ENCODE measurements at places on chromosomes 7 and 10.

- no peak for DNase-seq
These were observed 48.9 kb downstream of the ZNF277 start for GRCh38 chr7:112255388-112255720.

GRCh38 chr10:51642581-51642980 is 56.8 kb downstream of the CSTF2T start:
- no peak for DNase-seq

GRCh38 chr10:106941297-106942034 is 223.0 kb downstream of the SORCS1 start:
- no peak for DNase-seq

- DNase-seq: no peak
These were observed 36.5 kb downstream of the SKIDA1 start for GRCh38 chr10:21488957-21489446.

GRCh38 chr10:72097448-72098300 is 9.3 kb upstream of the SPOCK2 start:
- DNase-seq: no peak

DNA sequence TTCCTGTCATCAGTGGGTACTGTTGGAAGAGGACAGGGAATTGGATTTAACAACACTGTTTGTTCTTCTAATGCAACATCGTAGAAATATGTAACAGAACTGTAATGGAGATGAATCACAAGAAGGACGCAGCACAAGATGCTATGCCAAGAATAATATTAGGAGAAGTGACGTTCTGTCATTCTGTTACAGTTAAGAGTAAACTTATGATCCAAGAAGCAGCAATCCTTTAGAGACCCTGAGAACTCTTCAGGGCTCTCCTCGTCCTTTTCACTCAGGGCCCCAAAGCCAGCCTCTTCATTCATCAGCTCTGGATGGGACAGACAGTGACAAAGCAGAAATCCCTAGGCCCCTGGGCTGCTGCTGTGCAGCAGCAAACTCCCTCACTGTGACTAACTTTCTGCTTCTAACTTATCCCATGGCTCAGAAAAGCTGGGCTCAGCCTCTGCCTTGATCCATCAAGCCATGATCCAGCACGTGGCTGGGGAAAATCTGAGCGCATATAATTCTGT is 8.7 kb upstream of the IL6 start:
- no peak for DNase-seq

DNA sequence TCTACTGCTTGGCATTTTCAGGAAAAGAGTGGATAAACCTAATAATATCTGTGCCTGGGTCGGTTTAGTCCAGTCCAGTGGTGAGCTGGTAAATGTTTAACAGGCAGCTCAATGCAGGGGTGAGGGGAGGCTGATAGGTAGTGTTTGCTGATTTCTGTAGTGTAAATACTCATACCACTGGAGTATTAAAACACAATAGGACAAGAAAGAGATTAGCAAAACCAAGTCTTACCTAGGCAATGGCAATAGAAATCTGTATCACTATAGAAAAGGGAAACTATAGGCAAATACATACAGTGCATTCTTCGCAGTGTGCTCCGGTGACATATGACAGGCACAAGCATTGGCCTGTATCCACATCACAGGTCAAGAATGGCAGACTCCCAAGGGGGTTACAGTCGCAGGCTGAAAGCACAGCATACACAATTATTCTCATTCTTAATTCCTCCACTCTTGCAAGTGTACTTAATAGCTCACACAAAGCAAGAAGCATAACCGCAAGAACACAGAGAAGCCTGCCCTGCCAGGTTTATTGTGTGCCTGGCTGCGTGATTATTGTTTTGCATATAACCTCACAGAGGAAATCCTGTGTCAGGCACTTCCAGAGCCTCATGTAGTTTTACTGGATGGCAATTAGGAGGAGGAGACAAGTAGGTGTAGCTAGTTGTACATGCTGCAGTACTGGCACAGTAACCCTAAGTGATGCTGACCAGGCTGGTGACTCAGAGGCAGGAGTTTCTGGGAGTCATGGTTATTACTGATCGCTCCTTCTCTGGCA is 35.0 kb downstream of the LAMB4 start:
- no peak for DNase-seq

DNA sequence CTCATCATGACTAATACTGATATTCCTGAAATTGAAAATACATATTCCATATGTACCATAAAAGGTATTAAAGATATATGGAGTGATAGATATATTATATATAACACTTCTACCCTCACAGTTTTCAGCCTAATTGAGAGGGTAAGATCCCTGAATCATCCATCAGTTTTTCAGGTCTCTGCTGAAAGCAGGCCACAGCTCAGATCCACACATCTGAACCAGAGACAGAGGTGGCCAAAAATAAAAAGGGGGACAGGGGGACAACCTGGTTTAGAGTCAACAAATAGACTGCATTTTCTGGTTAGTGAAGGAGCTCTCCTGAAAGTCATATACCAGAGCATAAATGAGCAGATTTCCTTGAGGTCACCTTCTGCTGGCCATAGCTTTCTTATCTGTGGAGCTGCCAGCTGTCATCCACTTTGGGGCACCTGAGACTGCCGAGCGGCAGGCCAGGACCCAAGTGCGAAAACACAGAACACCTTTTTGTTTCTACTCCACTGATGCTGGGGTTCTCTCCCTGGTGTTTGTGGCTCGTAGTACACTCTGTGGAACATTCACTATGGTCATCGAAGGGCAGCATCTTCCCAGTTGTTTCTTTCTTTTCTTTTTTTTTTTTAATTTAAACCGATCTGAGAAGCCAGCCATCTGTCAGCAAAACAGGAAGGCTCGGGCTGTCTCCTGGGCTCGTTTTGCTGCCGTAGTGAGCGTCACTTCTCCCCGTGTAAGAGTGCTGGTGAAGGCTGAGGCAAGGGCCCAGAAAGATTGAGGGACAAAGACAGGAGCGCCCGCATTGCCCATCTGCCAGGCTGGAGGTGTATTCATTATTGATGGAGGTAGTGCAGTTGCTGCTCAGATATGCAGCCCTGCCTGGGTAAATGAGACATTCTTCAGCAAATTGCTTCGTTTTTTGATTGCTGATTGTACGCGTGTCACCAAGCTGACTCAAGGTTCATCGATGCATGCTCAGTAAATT is 13.5 kb downstream of the IKZF1 start:
- no peak for DNase-seq

DNA sequence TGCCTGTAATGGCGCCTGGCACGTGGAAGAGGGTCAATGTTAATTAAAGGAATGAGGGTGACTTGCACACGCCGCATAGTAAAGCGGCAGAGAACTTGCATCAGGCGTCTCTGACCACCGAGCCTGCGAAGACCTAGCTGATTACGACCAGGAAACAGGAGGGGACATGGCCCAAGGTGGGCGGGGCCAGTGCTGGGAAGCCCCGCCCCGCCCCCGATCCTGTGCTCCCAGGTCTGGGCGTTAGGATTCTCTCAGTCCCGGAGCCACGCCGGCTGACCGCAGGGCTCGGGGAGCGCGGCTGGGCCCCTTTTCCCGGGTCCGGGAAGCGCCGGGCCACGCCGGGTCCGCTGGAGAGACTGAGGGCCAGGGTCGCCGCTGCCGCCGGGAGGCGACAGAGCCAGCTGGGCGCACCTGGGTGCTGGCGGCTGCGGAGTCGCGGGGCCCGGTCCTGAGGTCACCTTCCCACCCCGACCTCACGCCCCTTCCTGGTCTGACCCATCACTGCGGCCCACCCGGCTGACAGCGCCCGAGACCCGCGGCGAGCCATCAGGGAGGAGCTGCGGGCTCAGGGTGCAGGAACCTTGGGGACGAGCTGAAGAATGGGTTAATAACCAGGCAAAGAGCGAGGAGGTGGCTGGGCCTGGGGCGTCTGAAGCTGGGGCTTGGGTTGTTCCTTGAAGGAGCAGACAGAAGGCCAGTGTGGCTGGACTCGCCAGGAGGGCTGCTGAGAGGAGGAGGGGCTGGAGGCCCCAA is 23.0 kb upstream of the GRID1 start:
- DNase-seq: no peak

DNA sequence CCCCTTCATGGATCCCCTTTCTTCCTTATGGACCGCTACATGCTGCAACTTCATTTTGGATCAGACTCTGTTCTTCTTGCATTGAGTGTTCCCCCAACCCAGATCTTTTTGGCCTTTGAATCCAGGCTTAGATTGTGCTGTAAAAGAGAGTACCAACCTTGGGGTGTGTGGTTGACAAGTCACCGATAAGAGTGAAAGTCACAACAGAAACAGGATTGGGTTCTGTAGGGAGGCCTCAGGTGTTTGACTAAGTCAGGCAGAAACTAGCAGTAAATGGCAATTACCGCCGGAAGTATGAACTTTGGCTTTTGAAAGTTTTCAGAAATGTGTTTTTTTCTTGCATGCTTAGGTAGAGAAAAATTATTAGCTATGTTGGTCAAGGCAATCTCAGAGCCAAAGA is 89.3 kb downstream of the TMEM106B start:
- DNase-seq: no peak

DNA sequence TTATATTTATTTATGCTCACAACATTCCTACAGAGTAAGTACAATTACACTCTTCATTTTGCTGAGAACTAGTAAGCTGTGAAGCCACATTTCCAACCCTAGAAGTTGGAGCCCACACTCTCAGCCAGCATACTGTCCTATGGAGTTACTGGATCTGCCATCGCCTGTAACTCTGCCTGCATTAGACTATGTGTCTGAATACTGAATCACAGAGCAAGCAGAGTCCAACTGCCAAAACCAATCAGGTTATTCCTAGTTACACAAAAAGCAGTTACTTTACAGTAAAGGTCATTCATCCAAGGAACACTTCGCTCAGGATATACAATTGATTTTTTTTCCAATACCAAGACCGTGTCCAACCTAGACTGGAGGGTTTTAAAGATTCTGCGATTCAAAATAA is 21.5 kb downstream of the CTAGE6 start:
- DNase-seq: no peak

DNA sequence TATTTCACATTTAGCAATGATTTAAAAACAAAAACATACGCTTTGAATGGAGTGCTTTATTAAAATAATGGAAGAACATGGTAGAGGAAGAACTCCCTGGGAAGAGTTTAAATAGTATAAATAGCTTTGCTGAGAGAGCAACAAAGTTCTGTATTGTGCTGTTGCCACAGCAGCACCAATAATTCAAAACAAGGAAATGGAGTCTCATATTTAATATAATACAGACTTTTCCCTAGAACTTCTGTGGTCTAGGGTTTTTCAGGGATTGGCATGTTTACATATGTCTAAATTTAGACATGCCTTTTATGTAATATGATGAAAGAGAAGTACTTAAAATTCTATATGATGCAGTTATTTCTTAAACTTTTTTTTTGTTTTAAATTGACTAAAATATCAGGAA is 217.2 kb upstream of the HDAC9 start:
- no peak for DNase-seq

GRCh38 chr7:43513251-43513650 is 69.7 kb upstream of the STK17A start:
- DNase-seq: no peak

DNA sequence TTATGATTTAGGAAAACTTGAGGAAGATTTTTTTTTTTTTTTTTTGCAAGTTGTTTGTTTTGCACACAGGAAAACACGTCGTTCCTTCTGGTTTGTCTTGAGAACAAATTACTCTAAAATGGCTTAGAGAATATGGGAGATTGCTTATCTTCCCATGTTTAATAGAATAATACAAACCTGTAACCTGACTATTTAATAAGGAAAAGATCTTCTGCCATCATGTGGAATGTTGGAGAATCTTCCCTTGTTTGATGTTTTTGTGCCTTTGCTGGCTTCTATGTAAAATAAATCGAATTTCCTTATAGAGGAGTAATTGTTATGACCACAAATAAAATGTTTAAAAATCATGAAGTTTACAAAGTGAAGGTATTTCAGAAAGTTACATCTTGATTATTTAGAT is 818.8 kb downstream of the GATA3 start:
- DNase-seq: no peak

DNA sequence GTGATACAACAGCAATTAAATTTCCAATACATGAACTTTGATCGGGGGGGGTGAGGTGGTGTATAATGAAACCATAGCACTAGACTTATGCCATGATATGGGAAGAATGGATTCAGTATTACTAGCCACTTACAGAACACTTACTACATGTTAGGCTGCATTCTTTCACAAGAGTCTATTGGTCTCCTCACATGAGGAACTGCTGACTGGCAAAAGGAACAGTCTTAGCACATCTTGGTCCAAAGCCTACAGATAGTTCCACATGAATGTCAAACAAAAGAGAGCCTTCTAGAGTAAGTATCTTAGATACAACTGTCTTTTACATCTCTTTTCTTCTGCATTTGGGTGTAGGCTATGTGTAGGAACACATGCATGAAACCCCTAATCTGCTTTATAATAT is 115.9 kb upstream of the DNAJB12 start:
- no peak for DNase-seq

DNA sequence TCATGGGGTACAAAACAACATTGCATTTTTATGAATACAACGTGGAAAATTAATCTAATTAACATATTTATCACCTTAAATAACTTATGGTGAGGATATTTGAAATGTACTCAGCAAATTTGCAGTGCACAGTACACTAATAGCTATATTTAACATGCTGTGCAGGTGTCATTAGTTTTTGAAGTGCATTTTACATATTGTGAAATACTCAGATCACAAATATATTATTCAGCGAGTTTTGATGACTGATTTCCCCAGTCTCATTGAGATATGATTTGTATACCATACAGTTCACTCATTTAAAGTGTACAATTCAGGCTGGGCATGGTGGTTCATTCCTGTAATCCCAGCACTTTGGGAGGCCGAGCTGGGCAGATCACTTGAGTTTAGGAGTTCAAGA is 59.5 kb downstream of the TET1 start:
- no peak for DNase-seq

DNA sequence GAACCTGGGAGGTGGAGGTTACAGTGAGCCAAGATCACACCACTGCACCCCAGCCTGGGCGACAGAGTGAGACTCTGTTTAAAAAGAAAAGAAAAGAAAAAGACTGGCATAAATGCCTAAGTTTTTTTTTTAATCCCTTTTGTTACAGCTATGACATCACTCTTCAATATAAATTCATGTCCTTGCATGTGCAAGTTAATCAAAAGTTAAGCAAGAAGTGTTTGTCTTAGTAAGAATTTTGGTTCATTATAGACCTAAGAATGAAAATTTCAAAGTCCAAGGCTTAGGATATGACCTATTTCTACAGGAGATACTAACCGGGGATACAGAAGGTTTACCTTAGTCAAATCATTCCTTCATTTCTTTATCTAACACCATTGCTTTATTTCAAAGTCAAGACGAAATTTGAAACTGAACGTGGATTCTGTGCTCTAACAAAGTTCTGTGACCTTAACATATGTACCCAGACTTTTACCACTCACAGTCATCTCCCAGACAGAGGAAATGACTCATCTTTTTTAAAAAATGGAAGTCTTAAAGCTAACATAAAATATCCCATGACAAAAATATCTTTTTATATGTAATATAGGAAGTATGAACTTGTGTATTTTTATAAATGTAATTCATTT is 29.3 kb upstream of the ITGB8 start:
- no peak for DNase-seq

- no peak for DNase-seq
These were observed 153.6 kb downstream of the ARHGAP21 start for GRCh38 chr10:24569828-24570657.

GRCh38 chr10:66837335-66837734 is 88.5 kb upstream of the LRRTM3 start:
- no peak for DNase-seq

- no peak for DNase-seq
These were observed 126.8 kb downstream of the TPK1 start for GRCh38 chr7:144709066-144709465.

- no peak for DNase-seq
These were observed 3.4 kb upstream of the GAL3ST4 start for GRCh38 chr7:100171840-100172239.
